ENCODE measurements at places on chromosomes 12 and 14. TPM values are rescaled to one million over a fixed set of nuclear protein-coding genes. Genes with fewer than 3 reads are reported as not detected.
A peak's percentile ranks its signal among the peaks of the same experiment; 100 is the strongest.

DNA sequence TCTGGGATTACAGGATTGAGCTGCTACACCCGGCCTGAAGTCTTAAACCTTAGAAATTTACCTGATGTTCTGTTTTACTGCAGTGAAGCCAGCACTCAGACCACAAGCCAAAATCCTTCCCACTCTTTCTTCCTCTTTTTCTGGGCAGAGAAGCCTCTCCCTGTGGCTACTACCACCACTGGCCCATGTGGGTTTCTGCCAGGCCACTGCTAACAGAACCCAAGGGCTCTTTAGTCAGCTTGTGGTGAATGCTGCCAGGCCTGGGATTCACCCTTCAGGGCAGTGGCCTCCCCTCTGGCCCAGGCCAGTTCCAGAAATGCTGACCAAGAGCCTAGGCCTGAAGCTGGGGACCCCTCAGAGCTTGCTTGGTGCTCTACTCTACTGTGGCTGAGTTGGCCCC, 35.3 kb downstream of the GAS2L3 start:
- H3K4me1 ChIP-seq, result no peaks in the 10 kb centered on the region
- H3K27me3 ChIP-seq, result no peaks in the 10 kb centered on the region
- peak; percentile 67 for DNase-seq

DNA sequence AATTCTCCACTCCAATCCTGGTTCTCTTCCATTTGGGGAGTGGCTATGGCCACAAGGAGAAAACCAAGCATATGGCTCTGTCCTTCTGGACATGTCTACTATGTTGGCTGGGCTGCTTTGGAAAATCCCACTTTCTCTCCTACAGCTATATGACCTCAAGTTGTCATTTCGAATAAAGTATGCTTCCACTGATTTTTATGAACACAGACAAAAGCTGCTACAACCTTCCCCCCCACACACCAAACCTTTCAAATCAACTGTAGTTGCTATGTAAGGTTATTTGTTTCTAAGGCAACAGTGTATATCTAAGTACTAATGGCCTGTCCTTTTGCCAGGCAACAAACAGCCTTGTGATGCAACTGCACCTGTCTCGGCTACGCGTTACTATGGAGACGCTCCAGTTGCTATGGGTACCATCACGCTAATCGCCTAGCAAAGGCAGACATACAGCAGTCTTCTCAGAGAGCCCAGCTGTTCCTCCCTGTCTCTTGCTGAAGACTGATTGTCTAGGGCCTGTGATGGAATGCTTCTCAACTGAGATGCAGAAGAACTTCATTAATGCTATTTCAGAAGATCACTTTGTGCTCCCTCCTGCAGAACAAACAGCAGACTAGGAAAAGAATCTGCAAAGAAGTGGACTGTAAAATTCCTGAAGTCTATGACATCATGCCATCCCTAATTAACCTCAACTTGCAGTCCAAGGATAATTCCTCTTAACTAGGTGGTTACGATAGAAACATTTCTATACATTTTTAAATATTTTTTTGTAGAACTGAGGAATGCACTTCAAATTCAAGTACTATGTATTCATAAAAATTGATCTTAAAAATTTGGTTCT, 67.6 kb downstream of the FOXN3 start:
- no peak for DNase-seq
- no peaks in the 10 kb centered on the region for H3K36me3 ChIP-seq
- H3K4me3 ChIP-seq, result no peak overlapping the region
- H3K27ac ChIP-seq, result no peak overlapping the region

DNA sequence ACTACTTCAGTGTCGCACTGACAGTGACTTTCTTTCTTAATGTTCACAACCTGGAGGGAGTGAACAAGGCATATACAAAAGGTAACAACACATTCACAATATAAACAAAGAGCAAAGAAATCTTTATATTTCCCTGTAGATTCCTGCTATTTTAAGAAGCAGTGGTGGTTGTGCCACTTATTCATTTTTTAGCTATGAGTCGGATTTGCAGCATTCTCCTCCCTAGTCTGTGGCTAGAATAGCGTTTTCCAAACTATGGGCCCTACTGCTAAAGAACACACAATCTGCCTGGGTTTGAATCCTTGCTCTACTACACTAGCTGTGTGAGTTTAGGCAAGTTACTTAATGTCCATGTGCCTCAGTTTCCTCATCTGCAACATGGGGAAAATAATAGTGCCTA, 18.6 kb upstream of the MDM1 start:
- no peaks in the 10 kb centered on the region for H3K27me3 ChIP-seq
- H3K4me3 ChIP-seq, result no peak overlapping the region
- peaks cover 2% of the 10 kb centered on the region for H3K4me1 ChIP-seq
- DNase-seq, result no peak

DNA sequence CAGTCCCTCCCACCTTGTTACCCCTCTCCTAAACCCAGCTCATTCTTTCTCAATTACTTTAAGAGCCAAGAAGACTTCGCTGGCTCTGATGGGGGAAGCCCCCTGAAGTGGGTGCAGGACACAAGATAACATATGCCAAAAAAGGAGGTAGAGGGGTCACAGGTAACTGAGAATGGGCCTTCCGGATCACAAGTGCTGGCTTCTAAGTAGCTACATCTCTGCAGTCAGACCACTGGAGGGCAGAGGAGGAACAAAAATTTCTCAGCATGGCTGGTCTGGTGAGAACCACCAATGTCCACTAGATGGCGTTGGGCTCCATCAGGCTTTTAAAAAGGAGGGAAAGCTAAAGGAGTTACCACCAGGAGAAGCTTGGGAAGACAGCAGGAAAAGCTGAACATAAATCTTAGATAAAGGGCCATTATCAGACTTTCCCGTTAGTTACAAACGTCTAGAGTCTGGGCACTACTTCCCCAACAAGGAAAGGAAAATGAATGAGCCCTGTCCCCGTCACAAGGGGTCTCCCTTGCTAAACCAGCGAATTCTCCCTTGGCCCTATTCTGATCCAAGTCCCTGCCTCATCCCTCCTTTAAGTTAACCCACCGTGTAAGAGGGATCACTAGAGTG, 11.6 kb upstream of the CDH24 start:
- peaks cover 7% of the 10 kb centered on the region for H3K36me3 ChIP-seq
- H3K4me1 ChIP-seq, result no peaks in the 10 kb centered on the region
- no peaks in the 10 kb centered on the region for H3K27me3 ChIP-seq
- no peak overlapping the region for H3K27ac ChIP-seq
- DNase-seq, result peak; percentile 82

- no peaks in the 10 kb centered on the region for H3K4me1 ChIP-seq
- no peak overlapping the region for H3K27ac ChIP-seq
- DNase-seq, result no peak
- no peaks in the 10 kb centered on the region for H3K36me3 ChIP-seq
- H3K4me3 ChIP-seq, result no peak overlapping the region
Observed at GRCh38 chr12:53326460-53327185, 5.2 kb upstream of the AAAS start.

DNA sequence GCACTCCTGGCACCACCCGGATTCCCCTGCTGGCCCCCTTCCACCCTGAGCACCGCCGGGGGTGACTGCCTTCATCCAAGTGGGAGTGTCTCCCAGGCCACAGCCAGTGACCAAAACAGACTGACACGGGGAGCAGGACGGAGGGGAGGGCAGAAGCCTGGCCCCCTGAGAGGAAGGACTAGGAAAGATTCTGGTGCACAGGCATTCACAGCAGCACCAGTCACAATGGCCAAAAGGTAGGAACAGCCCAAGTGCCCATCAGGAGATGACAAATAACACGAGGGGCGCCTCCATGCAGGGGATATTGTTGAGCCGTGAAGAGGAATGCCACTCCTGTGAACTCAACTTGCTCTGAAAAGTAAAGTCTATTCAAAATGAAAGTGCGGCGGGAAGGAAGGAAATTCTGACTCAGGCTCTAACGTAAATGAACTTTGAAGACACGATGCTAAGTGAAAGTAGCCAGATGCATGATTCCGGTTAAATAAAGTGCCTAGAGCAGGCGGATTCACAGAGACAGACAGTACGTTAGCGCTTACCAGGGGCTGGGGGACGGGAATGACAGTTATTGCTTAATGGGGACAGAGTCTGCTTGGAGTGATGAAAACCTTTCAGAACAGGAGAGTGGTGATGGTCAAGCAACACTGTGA, 146.1 kb upstream of the NCOR2 start:
- peak overlapping the region; percentile 27 for H3K27ac ChIP-seq
- no peak overlapping the region for H3K4me3 ChIP-seq
- no peak for DNase-seq

GRCh38 chr12:130838284-130838950, 633 bp downstream of the STX2 start:
- no peak overlapping the region for H3K27ac ChIP-seq
- no peaks in the 10 kb centered on the region for H3K27me3 ChIP-seq
- DNase-seq, result no peak
- H3K4me3 ChIP-seq, result peak overlapping the region; percentile 95

GRCh38 chr14:69043596-69044260, 64.6 kb upstream of the ACTN1 start:
- H3K4me3 ChIP-seq, result no peak overlapping the region
- peak; percentile 78 for DNase-seq
- peak overlapping the region; percentile 69 for H3K27ac ChIP-seq
- H3K36me3 ChIP-seq, result no peaks in the 10 kb centered on the region
- H3K27me3 ChIP-seq, result no peaks in the 10 kb centered on the region

DNA sequence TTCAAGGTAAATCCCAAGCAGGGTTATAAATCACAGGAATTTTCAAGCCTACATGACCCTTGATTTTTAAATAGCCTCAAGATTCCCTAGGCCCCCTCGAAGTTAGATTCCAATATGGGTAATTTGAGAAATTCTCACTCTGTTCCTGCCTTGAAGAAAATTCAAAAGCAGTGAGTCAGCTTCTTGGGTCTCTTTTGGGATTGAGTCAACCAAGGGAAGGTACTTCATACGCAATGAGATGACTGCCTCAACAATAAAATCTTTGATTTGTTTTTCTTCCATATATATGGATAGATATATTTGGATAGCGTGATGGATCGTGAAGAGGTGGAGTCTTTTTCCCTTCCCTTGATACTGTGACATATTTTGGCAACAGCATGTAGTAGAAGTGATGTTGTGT, 180.4 kb upstream of the ATP2B1 start:
- no peak overlapping the region for H3K27ac ChIP-seq
- H3K36me3 ChIP-seq, result no peaks in the 10 kb centered on the region
- H3K27me3 ChIP-seq, result no peaks in the 10 kb centered on the region
- no peak overlapping the region for H3K4me3 ChIP-seq
- no peak for DNase-seq

Gene EID3
- total RNA-seq, result 8.6 TPM

Gene KRT79
- not detected for total RNA-seq

Gene GPR68
- total RNA-seq, result 0.84 TPM

Gene PTPN6
- 42.3 TPM for total RNA-seq

Measured in aorta (tissue), 5 donors.